ENCODE measurements at places on chromosomes 1 and 21.

- DNase-seq = no peak
Observed at GRCh38 chr1:204465546-204466415, 28.8 kb downstream of the PIK3C2B start.

DNA sequence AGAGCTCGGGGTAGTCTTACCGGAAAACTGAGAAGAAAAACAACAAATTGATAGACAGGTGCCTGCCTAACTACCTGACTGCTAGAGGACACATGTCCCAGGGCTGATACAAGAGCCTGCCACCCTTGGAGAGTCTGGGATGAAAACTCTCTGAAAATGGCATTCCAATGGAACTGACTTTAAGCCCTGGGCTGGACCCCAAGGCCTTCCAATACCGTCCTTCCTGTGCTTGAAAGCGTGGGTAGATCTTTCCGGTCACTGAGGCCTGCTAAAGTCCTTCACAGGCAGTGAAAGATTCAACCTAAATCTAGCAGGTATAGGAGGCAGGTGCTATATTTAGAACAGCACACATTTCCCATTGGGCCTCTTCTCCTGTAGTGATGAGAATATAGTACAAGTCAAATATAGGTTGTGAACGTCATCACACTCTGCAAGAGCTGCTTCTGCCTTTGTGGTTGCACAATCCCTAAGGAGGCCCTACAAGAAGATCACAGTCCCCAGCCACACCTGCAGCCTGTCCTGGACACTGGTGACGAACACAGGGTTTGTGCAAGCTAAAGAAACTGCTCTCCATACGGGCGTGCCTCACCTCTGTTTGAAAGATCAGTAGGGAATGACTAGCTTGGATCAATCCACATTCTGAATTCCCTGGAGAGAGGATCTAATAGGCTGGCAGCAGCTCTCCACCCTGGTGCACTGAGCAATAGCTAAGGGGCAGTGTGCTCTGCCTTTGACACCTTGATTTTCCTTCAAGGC, 876 bp upstream of the CHML start:
- no peak for DNase-seq

- no peak for DNase-seq
Observed at GRCh38 chr1:26574018-26574417, 44.5 kb downstream of the RPS6KA1 start.

DNA sequence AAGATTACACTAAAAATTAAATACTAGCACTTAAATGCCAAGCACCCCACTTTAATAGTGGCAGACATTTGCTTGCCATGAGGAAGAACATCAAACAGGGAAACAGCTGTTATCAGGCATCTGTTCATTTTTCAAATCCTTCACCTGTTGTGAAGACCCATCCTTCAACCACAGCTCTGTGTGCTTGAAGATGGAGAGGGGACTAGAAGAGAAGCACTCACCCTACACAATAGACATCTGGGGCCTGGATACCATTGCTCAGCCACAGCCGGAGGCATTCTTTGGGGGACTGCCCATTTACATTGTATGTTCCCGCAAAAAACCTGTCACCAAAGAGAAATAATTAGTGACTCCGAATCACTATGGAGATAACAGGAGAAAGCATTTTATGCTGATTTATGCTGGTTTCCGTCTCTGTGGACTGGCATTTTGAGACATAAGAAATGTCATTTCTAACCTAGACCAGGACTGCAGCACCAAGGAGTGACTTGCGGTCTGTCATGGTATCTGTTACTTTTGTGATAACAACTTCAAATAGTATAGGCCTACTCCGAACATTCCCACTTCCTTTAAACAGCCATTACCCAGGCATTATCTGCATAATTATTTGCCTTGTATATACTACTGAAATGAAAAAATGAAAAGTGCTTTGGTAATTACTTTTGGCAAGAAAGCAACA, 28.8 kb upstream of the MTF1 start:
- no peak for DNase-seq

DNA sequence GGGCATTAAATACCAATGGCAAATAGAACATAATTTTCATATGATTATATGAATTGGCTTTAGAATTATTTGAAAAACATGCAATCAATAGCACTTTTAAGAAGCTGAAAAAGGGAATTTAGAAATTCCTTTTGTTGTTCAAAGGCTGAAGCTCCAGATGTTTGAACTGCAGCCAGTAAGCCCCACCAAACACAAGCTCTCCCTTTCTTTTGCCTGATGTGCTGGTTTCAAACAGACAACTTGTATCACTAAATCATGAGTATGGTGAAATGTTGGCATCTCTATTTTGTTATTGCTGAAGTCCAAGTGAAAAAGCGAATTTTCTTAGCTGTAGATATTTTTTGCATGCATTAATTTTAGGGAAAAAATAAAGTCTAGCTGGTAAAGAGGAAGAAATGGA, 27.5 kb upstream of the NCAM2 start:
- no peak for DNase-seq

GRCh38 chr1:85581802-85582686, 1.5 kb downstream of the CCN1 start:
- peak; percentile 76 for DNase-seq

DNA sequence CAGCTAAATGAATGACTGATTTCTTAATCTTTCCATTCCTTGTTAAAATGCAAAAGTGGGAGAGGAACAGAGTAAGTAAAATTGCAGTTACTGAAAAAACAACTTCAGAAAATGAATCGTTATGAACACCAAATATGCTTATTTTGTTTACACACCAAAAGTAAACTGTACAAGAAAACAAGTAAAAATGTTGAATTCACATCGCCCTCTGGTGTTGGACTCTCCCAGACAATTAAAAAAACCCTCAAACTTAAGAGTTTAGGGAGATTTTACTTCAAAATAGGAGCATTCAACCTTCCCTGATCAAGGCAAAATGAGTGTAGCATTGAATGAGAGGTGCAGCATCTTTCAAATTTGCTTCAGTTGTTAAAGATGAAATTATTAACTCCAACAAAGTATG, 19.4 kb upstream of the ESRRG start:
- DNase-seq = peak; percentile 30

- DNase-seq = no peak
Observed at GRCh38 chr1:160827418-160827817, 31.4 kb downstream of the LY9 start.

DNA sequence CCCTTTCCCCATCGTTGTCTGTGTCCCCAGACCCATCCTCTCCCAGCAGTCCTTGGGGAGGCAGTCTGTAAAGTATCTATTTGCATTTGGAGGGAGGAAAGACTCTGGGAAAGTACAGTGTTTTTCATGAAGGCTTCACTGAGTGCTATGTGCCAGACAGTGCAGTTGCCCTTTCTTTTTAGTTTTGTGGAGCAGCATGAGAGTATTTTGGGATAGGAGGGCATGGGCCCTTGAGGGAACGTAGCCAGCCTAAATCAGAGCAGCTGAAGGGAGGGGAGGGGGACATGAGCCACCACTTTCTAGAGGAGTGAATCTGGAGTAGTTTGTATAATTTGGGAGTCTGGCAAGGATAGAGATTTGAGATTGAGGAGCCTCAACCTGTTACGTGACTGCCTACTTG, 404.0 kb upstream of the KAZN start:
- no peak for DNase-seq

DNA sequence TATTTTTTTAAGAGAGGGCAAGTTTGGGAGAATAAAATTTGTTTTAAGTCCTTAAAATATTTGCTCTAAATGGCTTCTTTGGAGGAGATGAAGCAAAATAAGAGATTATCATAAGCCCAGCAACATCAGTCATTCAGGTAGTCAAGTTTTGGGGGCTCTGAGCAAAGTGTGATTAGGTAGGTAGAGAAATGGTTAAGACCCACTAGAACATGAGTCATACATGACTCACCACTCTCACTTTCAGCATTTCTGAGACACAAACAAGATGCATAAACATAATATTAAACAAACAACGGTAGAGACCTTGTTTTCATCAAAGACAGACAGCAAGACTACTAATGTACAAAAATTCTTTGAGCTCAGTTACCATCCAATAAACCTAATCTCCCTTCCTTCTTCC, 272.2 kb downstream of the LMO4 start:
- peak; percentile 34 for DNase-seq

DNA sequence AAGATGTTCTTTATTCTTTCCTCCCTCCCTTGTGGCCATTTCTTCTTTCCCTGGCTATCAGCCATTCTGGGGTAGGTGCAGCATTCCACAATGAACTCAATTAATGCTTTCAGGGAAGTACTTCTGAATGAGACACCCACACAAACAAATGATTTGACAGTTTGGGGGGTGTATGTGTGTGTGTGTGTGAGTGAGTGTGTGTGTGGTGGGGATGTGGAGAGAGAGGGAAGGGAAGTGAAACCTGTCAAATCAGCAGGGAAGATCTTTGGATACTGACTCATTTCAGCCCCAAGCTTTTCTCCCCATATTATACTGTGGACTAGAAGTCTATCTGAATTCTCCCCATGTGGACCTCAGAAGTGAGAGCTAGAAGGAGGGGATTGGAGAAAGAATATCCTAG, 154.9 kb upstream of the CD34 start:
- peak; percentile 25 for DNase-seq

GRCh38 chr21:16535102-16535422, 805.3 kb downstream of the USP25 start:
- DNase-seq = peak; percentile 55

- peak; percentile 52 for DNase-seq
Observed at GRCh38 chr1:36436821-36437220, 13.4 kb downstream of the OSCP1 start.

DNA sequence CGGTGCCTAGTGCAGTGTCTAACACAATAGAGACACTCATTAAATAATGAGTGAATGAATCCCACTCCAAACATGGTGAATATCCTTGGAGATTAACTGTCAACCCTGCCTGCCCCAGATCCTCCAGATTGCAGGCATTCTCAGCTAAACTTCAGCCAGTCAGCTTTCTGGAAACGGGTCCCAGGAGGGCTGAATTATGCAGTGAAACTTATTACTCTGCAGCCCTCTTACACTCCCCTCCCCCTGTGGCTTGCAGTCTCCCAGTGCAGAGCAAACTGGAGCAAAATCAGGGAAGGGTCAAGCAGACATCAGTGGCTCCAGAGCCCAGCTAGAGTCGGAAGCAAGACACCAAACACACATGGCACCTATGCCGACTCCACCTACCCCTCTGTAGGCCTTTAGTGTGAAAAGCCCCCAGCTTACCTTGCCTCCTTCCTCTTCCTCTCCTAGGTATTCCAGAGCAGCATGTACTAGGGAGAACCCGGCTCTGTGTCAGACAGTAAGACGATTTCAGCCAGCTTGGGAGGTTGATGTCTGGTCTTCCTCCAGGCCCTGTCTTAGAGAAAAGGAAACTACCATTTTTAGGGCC, 6.5 kb upstream of the RGS16 start:
- DNase-seq = no peak

DNA sequence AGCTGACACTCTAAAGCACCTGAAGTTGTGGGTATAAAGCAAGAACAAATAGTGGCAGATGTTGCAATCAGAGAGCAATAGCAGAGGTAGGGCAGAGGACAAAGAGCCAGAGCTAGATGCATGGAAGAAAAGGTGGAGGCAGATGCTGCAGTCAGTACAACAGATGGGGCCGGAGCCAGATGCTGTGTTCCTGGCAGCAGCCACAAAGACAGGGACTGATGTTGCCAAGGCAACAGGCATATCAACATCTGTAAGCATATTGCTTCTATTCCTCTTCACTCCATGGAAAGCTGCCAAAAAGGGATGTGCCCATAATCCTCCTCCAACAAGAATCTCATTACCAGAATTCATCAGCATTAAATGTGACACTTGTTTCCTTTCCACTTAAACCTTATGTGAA, 108.0 kb downstream of the TNNI3K start:
- DNase-seq = peak; percentile 27

GRCh38 chr1:233516732-233517131, 97.2 kb upstream of the KCNK1 start:
- no peak for DNase-seq

DNA sequence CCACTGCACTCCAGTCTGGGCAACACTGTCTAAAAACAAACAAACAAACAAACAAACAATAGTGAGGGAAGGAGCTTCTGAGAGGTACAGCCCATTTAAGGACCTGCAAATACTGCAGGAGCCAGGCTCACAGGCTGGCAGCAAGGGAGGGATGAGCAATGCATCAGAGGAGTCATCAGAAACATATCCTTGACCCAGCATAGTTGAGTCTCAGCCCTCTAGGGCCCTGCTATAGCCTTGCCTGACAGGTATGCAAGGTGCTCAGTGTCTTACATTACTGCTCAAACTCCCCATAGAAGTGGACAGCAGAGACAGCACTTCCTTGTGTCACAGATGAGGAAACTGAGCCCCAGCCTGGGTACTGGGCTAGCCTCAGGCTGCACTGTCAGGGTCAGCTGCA, 7.3 kb upstream of the TTC4 start:
- no peak for DNase-seq

DNA sequence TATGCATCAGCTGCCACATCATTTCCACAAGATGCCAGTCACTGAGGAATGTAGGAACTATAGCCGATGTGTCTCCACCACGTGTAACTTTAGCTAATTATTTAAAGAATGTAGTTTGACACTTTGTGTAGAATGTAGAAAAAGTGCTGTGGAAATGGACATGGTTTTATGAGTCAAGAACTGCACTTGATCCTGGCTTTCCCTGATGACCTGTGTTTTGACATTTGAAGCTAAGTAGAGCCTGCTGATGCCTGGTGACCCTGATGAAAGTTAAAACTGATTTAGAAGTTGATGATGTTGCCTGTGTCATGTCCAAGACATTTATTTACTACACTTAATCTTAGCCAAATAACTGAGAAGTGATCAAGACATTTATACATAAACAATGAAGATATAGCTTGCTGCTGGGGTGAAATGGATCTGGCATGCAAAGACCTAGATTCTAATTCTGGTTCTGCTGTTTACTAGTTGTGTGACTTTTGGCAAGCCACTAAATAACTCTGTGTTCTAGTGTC, 4.4 kb upstream of the OSBPL9 start:
- peak; percentile 33 for DNase-seq

- no peak for DNase-seq
Observed at GRCh38 chr1:205452933-205453332, 2.9 kb downstream of the BLACAT1 start.

DNA sequence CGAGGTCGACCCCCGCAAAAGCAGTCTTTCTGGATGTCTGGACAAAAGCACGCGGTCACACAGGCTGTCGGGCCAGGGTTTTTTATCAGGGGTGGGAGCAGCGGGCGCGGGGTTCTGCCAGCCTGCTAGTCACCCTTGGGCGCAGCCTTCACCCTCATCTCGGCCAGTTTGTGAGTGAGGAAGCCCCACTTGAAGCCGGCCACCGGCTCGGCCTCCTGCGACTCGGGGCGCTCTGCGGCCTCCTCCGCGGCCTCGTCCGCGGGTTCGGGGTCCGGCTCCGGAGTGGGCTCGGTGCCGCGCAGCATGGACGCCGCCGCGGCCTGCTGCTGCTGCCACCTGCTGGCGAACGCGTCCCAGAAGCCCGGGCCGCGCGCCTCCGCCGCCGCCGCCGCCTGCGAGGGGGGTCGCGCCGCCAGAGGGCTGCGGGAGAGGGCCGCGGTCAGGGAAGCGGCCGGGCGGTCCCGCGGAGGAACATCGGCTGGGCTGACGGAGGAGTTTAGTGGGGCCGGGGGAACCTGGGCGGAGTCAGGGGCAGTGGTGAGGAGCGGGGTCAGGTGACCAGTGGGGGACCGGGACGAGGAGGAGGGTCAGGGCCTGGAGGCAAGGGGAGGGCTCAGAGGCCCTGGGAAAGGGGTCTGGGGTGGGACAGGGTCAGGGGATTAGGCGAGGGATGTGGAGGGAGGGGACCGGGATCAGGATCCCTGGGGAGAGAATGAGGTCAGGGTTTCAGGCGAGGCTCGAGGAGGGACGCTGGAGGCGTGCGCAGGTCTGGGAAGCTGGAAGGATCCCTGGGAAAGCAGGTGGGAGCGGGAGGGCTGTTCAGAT, 4.5 kb downstream of the C1orf232 start:
- DNase-seq = no peak

Measured in IMR-90 (cell line).